SHP77 (cell line): ENCODE measurements at places on chromosomes 12 and 14.

DNA sequence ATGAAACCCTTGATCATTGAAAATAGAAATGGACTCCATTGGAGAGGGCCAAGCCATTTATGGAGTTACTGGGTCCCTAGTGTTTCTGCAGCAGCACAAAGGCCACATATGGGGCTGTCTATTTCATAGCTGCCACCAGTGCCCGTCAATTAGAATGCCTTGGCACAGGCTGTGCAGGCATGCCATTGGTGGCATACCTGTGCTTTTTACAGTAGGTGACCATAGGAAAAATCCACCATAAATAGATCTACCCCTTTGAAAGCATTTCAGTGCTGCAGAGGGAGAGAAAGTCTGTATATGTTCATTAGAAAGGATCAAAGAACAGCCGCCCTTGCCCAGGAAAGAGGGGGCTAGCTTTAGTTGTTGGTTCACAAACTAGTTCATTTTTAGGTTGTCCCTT lies 13.1 kb downstream of the MYBPC1 start:
- DNase-seq = no peak

GRCh38 chr14:72863216-72864006 lies 30.5 kb downstream of the DPF3 start:
- no peak for DNase-seq

GRCh38 chr12:104055686-104056388 lies 5.8 kb upstream of the GLT8D2 start:
- DNase-seq = peak; percentile 91

GRCh38 chr12:122865268-122866231 lies 30.3 kb downstream of the HIP1R start:
- DNase-seq = peak; percentile 63

- DNase-seq = no peak
Measured at GRCh38 chr12:122326586-122326985, 60.3 kb upstream of the VPS33A start.

DNA sequence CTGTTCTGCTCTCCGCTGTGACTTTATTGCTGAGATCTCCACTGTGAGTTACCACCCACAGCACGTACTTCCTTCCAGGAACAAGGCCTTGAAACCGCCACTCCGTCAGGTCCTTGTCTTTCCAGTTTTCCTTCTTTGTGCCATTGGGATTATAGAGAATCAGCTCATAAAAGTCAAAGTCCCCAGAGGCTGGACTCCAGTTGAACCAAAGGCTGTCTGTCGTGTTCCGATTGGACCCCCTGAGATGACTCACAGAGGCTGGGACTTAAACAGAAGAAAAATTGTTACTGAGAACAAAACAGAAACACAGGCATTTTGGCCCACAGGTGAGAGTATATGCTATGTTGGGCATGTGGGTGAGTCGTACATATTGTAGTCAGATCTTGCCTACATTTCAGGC lies 76.6 kb downstream of the PTPRB start:
- no peak for DNase-seq

DNA sequence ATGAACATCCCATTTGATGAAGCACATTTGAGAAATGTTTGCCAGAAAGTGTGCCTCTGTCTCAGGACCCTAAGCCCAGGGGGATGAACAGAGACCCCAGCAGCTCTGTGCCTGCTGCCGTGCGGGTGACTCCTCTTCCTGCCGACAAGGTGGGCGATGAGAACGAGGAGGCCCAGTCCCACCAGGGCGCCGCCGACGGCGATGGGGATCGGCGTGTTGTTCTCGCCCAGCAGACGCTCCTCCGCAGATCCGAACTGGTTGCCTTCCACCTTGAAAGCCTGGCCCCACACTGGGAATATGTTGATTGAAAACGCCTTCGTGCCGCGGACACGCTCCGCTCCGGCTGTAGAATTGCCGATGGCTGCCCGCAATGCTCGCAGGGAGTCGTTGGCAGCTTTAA lies 44.1 kb downstream of the LRTM2 start:
- no peak for DNase-seq

- DNase-seq = peak; percentile 61
Measured at GRCh38 chr12:121128908-121129810, 3.5 kb upstream of the P2RX7 start.

DNA sequence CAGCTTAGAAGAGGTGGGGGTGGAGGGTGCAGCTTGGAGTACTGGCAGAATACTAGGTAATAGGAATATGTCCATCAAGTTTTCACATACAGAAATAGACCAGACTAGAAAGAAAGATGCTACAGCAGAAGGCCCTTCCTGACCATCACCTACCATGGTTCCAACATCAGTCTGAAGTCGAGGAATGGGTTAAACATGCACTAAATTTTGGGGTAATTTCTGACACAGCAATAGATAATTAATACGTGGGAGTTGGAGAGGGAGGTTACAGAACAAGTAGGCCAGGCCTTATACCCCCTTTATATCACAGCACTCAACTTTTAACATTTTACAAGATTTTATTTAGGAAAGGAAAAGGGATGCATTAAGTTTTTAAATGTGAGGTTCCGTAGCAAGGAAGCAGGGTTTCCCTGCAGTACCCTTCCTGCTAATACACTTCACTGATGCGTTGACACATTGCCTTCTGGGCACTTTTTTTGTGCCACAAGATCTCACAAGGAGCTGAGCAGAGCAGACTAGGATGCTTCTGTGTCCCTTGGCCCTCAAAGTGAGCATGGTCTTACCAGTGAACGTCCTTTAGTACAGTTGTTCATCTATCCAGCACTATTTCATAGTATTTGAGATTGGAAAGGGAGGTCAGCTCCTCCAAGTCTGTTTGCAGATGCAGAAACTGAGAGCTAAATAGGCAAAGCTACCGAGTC lies 50.8 kb downstream of the EID3 start:
- DNase-seq = no peak

- DNase-seq = no peak
Measured at GRCh38 chr14:23633160-23633701, 2.9 kb upstream of the DHRS2 start.

GRCh38 chr12:11433664-11434063 lies 38.3 kb upstream of the PRB2 start:
- no peak for DNase-seq
